ENCODE measurements at places on chromosomes 3 and 15.

GRCh38 chr15:90749754-90750153 is 32.6 kb downstream of the BLM start:
- no peak for DNase-seq

GRCh38 chr15:29045717-29046116 is 159.9 kb downstream of the APBA2 start:
- peak; percentile 33 for DNase-seq

DNA sequence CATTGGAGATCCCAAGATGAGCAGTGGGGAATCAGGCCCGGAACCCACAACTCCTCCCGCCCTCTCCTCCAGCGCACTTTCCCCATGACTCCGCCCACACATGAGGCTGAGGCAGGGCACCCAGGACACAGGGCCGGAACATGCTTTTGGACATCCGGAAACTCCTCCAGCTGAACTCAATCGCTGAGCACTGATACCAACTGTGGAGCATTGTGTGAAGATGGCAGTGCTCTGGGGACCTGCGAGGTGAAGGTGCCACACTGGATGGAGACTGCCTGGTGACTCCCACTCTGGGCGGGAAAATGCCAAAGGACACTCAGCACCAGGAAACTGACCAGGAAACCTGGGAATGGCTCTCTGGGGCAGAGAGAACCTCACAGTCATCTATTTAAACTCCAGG is 189.1 kb downstream of the FAM43A start:
- no peak for DNase-seq

- no peak for DNase-seq
Observed at GRCh38 chr3:53819163-53819868, 26.9 kb downstream of the CHDH start.

DNA sequence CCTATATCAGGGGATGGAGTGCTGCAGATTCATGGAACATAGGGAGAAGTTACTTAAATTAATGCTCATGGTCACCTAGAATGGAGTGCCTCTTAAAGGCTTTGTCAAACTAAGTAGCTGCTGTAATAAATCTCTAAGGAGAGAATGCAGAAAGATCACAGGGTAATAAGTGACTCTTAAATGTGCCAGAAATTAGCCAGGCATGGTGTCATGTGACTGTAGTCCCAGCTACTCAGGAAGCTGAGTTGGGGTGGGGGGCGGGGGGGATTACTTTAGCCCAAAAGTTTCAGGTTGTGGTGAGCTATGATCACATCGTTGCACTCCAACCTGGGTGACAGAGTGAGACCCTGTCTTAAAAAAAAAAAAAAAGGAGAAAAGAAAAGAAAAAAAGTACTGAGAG is 90.9 kb upstream of the ASB14 start:
- no peak for DNase-seq

DNA sequence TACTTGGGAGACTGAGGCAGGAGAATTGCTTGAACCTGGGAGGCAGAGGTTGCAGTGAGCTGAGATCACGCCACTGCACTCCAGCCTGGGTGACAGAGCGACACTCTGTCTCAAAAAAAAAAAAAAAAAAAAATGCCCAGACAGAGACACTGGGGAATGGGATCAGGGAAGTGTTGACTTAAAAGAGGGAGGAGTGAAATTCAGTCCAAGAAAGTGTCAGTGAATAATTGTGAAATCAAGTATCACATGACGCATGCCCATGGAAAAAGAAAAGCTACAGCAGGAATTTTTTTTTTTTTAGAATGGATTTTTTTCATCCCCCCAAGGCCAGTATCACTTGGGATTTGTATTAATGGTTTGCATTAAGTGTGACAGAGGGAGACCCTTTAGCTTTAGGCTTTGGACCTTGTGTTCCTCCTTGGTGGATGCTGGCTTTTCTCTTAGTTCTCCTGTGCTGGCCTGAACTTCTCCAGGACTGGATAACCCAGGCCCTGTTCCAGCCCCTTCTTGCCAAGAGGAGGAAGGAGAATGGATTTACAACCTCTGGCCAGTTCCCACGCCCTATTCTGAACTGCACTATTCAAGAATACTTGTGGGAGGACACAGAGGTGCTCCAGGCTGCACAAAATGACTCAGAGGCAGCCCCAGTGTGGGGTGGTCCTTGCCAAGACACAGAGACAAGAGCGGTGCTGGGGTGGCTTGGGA is 36.7 kb upstream of the ZNF774 start:
- no peak for DNase-seq

GRCh38 chr15:63327648-63328421 is 50.4 kb downstream of the APH1B start:
- DNase-seq: no peak

DNA sequence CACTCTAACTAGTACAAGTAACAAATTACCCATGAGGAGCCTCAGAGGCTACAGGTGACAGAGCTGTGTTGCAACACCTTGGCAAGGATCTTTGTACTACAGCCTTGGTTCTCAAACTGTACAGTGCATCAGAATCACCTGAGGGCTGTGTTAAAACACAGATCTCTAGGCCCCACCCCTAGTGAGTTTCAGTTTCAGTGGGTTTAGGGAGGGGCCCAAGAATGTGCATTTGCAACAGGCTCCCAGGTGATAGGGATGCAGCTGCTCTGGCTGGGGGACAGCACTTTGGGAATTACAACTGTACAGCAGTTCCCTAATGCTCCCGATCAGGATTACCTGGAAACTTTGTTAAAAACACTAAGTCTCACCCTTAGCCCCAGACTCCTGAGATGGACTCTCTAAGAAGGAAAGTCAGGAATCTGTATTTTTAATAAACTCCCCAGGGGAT is 66.1 kb upstream of the NR2F2 start:
- DNase-seq: no peak

DNA sequence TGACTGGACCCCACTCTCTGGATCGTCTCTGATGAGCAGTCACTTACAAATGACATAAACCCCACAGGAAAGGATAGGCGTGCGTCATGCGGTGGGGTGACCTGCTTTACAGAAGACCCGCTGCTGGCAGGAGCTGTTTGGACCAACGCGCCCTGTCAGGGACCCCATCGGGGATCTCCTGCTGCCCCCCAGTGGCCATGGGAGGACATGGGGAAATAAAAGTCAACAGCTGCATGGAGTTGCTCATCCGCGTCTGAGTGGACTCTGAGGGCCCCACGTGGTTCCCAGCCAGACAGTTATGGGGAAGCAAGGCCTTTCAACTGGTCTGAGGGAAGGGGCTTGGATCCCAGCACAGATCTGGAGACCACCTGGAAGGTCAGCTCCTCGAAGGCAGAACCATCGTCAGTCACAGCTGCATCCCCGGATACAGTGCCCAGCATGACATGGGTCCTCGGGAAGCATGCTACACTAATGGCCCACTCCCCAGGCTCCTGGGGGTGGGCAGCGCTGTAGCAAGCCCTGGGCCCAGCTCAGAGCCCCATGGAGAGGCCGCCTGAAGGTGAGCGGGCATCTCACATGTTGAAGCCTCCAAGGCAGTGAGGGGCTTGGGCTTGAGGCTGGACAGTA is 32.1 kb downstream of the PTH1R start:
- DNase-seq: peak; percentile 91

- no peak for DNase-seq
Observed at GRCh38 chr3:105997800-105998526, 129.2 kb upstream of the CBLB start.

DNA sequence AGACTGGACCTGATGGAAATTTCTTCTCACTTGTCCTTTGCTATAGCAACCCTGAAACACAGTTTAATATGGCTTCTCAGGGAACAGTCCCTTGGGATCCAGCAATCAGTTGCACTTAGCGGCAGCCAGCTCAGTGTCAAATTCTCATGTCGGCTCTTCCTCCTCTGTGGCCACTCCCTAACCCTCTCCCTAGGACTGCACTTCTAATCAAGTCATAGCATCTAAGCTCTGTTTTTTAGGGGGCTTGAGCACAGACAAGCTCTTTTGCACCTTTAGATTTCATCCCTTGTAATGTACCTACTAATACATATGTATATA is 250.5 kb upstream of the TLE3 start:
- DNase-seq: no peak

- no peak for DNase-seq
Observed at GRCh38 chr3:135762188-135762856, 203.2 kb upstream of the PPP2R3A start.

DNA sequence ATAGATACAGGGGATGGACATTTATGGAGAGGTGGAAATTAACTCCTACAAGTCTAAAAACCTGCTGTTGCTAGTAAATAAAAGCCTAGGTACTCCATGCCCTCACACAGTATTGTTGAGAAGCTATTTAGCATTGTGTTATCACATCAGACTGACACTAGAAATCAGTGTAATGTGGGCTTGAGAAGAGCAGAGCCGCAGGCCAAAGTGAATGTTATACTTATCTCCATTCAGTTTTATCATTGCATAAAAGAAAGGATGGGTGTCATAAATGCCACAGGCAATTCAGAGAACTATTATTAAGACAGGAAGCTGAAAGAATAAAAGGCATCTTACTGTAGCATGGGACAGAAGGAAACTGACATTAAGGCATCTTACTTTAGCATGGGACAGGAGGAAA is 13.7 kb upstream of the ISLR start:
- no peak for DNase-seq

DNA sequence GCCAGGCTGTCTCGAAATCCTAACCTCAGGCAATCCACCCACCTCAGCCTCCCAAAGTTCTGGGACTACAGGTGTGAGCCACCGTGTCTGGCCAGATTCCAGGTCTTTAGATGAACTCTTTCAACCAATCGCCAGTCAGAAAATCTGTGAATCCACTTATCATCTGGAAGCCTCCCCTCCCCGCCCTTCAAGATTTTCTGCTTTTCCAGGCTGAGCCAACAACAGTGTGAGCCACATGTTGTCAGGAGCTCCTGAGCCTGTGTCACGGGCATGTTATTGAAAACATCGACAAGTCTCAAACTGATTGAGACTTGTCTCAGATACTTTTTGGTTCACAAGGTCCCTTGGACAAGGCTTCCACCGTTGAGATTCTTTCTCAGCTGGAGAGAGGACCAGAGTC is 52.0 kb upstream of the TRPM1 start:
- no peak for DNase-seq

- peak; percentile 71 for DNase-seq
Observed at GRCh38 chr3:111859061-111859973, at the start of gene PHLDB2. Gene PHLDB2 (plus strand): TSS chr3:111859265. CDS start chr3:111884078, 24,813 bp downstream.
